Breast epithelium (tissue), 4 donors: ENCODE measurements at places on chromosomes 6 and 20. TPM values are rescaled to one million over a fixed set of nuclear protein-coding genes. Genes with fewer than 3 reads are reported as not detected.

GRCh38 chr20:4711511-4711910, 10.2 kb upstream of the PRND start:
- no peak for DNase-seq
- peaks cover 2% of the 10 kb centered on the region for H3K27me3 ChIP-seq
- H3K36me3 ChIP-seq = no peaks in the 10 kb centered on the region
- H3K4me3 ChIP-seq = no peak overlapping the region
- H3K4me1 ChIP-seq = no peaks in the 10 kb centered on the region
- H3K27ac ChIP-seq = no peak overlapping the region

Gene HFE
- total RNA-seq = 8.6 TPM

GRCh38 chr6:5671601-5672559, 334.8 kb downstream of the NRN1 start:
- H3K36me3 ChIP-seq = no peaks in the 10 kb centered on the region
- no peaks in the 10 kb centered on the region for H3K27me3 ChIP-seq
- DNase-seq = no peak
- no peak overlapping the region for H3K4me3 ChIP-seq
- no peaks in the 10 kb centered on the region for H3K4me1 ChIP-seq

DNA sequence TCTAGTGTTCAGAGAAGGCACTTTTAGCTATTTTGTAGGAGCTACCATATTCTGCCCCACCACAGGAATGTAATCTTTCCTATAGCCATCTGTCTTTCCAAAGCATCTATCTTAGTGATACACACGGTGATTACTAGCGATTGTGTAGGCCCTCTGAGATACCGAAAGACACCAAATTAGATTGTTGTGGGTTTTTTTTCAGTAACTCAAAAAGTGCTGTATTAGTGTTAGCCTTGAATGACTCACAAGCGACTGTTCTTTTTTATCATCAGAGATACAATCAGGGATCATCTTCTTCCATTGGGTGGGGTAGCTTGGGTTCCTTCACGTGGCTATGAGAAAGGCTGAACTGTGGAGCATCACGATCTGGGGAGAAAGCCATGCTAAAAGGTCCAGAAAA, 160.2 kb downstream of the MTFR2 start:
- H3K4me1 ChIP-seq = no peaks in the 10 kb centered on the region
- H3K36me3 ChIP-seq = no peaks in the 10 kb centered on the region

GRCh38 chr20:6888736-6889395, 121.4 kb downstream of the BMP2 start:
- no peak overlapping the region for H3K4me3 ChIP-seq
- no peaks in the 10 kb centered on the region for H3K36me3 ChIP-seq

DNA sequence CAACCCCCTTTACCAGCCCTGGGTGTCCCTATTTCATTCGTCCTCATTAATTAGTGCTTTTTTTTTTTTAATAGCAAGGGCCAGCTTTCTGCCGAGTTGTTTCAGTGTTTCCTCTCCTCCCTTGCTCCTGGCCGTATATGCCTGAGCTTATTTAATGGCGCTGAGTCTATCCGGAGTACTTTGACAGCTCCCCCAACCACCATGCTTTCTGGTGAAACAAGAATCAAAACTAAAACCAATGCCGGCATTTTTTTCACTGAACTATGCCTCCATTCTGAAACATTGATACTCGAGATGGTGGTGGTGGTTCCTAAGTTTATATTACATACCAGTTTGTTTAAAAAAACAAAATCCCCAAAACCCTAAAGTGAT, 1.2 kb downstream of the DCBLD1 start:
- peak overlapping the region; percentile 76 for H3K4me3 ChIP-seq
- DNase-seq = no peak
- no peaks in the 10 kb centered on the region for H3K27me3 ChIP-seq

DNA sequence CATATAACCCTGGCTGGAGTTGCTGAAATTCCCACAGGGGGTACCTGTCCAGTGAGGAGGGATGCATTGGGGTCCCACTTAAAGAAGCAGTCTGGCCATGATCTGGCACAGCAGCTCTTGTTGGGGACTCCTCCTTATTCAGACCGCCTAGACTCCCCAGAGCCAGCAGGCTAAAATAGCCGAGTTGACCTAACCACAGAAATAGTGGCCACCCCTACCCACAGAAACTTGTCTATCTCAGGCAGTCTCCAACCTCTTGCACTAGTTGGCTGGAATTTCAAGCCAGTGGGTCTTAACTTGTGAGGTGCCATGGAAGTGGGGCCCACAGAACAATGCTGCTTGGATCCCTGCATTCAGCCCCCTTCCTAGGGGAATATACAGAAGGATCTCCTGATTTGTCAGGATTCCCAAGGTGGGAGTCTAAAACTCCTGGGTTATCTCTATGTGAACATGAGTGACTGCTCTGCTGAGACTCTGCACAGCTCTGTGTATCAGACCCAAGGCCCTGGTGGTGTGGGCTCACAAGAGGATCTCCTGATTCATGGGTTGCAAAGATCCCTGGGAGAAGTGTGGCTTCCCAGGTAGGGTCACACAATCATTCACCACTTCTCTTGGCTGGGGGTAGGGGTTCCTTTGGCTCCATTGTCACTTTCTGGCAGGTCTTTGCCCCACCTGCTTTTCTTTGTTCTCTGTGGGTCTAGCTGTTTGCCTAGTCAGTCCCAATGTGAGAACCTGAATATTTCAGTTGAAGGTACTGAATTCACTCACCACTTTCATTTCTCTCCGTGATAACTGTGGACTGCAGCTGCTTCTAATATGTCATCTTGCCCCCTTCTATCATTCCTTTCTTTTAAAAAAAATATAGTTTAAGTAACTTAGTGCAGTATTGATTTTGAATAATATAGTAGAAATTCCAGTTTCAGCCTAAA, 65.5 kb upstream of the CLVS2 start:
- no peaks in the 10 kb centered on the region for H3K27me3 ChIP-seq
- no peaks in the 10 kb centered on the region for H3K36me3 ChIP-seq
- no peaks in the 10 kb centered on the region for H3K4me1 ChIP-seq
- no peak overlapping the region for H3K27ac ChIP-seq
- no peak overlapping the region for H3K4me3 ChIP-seq

GRCh38 chr6:108582618-108583017, 21.9 kb downstream of the FOXO3 start:
- no peaks in the 10 kb centered on the region for H3K36me3 ChIP-seq
- H3K4me1 ChIP-seq = peaks cover 58% of the 10 kb centered on the region

- no peaks in the 10 kb centered on the region for H3K36me3 ChIP-seq
- no peaks in the 10 kb centered on the region for H3K27me3 ChIP-seq
- peaks cover 38% of the 10 kb centered on the region for H3K4me1 ChIP-seq
- H3K4me3 ChIP-seq = no peak overlapping the region
- peak overlapping the region; percentile 82 for H3K27ac ChIP-seq
These were observed 96.9 kb downstream of the TCP11 start for GRCh38 chr6:35044145-35044745.

GRCh38 chr6:20340068-20340848, 61.4 kb upstream of the E2F3 start:
- H3K27ac ChIP-seq = no peak overlapping the region
- H3K27me3 ChIP-seq = no peaks in the 10 kb centered on the region
- no peaks in the 10 kb centered on the region for H3K4me1 ChIP-seq
- DNase-seq = no peak
- no peak overlapping the region for H3K4me3 ChIP-seq

DNA sequence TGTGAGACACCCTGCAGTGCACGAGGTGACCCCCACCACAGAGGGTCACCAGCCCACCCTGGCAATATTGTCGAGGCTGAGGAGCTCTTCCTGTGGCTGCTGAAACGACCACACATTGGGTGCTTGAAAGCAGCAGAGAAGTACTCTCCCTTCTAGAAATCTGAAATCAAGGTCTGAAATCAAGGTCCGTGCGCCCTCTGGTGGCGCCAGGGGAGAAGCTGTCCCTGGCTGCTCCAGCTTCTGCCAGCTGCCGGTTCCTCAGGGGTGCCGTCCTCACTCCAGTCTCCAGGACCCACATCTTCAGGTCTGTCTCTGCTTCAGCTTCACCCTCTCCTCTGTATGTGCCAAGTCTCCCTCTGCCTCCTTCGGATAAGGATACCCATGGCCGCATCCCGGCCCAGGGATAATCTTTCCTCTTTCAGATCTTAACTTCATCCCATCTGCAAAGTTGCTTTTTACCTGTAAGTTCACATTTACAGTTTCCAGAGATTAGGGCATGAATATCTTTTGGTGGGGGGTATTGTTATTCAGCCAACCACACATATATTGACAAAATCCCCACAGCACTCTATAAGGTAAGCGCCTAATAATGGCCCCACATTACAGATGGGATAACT, 108.3 kb upstream of the PHACTR3 start:
- no peak overlapping the region for H3K4me3 ChIP-seq
- no peaks in the 10 kb centered on the region for H3K27me3 ChIP-seq
- H3K4me1 ChIP-seq = no peaks in the 10 kb centered on the region
- no peak overlapping the region for H3K27ac ChIP-seq

- no peak overlapping the region for H3K27ac ChIP-seq
- DNase-seq = no peak
- no peak overlapping the region for H3K4me3 ChIP-seq
- no peaks in the 10 kb centered on the region for H3K27me3 ChIP-seq
- no peaks in the 10 kb centered on the region for H3K4me1 ChIP-seq
These were observed 68.2 kb downstream of the TBC1D7 start for GRCh38 chr6:13260101-13260598.

DNA sequence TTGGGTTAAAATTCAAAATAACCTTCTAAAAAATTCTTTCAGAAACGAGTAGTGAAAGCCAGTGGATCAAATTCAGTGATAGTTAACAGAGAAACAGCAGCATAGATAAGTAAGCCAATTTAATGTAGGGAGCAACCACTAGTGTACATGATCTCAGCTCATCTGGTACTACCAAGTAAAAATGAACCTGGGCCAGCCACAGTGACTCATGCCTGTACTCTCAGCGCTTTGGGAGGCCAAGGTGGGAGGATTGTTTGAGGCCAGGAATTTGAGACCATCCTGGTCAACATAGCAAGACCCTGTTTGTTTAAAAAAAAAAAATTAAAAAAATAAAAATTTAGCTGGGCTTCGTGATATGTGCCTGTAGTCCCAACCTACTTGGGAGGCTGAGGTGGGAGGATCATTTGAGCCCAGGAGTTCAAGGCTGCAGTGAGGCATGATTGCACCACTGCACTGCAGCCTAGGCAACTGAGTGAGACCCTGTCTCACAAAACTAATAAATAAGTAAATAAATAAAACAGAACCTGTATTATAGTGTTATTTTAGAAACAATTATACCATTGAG, 32.4 kb downstream of the CBFA2T2 start:
- no peaks in the 10 kb centered on the region for H3K4me1 ChIP-seq
- no peaks in the 10 kb centered on the region for H3K36me3 ChIP-seq
- H3K27ac ChIP-seq = no peak overlapping the region
- DNase-seq = no peak

DNA sequence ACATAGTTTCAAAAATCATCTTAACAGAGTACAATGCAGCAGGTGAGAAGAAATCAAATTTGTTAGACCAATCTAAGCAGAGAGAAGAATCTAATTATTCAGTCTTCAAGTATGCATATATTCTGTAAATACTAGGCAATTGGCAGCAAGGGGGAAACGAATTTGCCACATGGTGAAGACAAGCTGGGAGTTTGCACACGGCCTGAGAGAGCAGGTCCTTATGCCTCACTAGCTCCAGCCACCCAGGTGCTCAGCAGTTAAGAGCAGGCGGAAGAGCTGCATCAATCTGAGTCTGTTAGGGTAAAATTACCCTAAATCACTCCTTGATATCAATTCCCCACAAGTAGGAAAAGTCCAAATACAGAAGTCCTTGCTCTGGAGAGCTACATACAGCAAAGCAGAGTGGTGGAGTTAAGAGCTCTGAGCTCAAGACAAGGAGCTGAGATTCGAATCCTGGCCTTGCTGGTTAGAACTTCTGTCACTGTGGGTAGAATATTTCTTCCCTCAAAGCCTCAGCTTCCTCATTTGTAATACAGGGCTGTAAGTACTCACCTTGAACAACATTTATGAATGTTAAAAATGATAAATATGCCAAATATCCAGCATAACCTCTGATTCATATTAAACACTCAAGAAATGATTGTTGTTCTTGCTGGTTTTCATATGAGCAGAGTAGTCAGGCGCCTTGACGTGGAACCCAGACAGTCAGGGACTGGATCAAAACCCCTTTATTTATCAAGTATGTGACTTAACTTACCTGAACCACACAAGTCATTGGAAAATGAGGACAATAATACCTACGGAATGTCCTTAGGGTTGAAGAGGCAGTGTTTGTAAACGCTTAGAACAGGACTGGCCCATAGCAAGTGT, 444.2 kb downstream of the CDH26 start:
- DNase-seq = no peak
- no peak overlapping the region for H3K4me3 ChIP-seq
- no peaks in the 10 kb centered on the region for H3K4me1 ChIP-seq
- H3K27me3 ChIP-seq = no peaks in the 10 kb centered on the region
- H3K27ac ChIP-seq = no peak overlapping the region
- no peaks in the 10 kb centered on the region for H3K36me3 ChIP-seq

GRCh38 chr6:9126878-9127560, 691.7 kb upstream of the SLC35B3 start:
- H3K27me3 ChIP-seq = no peaks in the 10 kb centered on the region
- no peaks in the 10 kb centered on the region for H3K4me1 ChIP-seq
- H3K4me3 ChIP-seq = no peak overlapping the region
- no peak for DNase-seq

Gene DEF6
- total RNA-seq = 4.8 TPM

DNA sequence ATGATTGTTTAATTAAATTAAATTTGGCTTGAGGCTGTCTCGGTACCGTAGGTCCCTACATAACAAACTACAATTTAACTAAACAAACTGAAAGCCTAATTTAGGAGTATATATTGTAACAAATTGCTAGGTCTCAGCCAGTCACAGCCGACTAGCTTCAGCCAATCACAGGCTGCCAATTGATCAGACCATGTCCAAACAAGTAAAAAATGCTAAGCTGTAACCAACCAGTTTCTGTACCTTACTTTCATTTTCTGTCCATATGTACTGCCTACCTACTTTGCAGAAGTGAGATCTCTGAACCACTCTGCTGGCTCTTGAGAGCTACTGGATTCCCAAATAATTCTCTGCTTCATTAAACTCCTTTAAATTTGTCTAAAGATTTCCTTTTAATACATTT, 648.0 kb upstream of the GJE1 start:
- H3K36me3 ChIP-seq = no peaks in the 10 kb centered on the region
- H3K4me1 ChIP-seq = no peaks in the 10 kb centered on the region
- no peak overlapping the region for H3K27ac ChIP-seq
- H3K4me3 ChIP-seq = no peak overlapping the region
- DNase-seq = no peak
- H3K27me3 ChIP-seq = no peaks in the 10 kb centered on the region

GRCh38 chr6:43972913-43973300, 154.3 kb downstream of the MRPL14 start:
- H3K27me3 ChIP-seq = no peaks in the 10 kb centered on the region
- no peaks in the 10 kb centered on the region for H3K36me3 ChIP-seq
- DNase-seq = peak; percentile 84
- peaks cover 9% of the 10 kb centered on the region for H3K4me1 ChIP-seq
- H3K27ac ChIP-seq = peak overlapping the region; percentile 74
- H3K4me3 ChIP-seq = no peak overlapping the region

DNA sequence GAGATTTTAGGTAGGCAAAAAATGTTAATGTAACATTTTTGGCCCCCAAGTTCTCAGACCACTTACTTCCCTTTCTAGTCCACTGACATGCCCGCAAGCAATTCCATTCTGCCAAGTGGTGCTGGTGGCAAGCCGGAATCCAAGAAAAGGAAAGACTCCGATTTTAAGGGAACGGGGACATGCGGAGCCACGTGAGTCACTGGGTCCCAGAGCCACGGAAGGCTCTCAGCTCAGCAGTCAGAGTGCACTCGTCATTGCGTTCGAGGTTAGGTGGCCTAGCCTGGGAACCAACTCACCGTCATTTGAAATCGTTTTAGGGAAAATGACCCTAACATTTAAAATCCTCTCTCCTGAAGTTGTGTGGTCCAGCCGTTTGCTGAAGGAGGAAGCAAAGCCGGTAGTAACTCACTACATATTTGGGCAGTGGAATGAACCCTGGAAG, 711 bp upstream of the SIRT5 start:
- no peaks in the 10 kb centered on the region for H3K27me3 ChIP-seq
- peak overlapping the region; percentile 97 for H3K27ac ChIP-seq
- H3K4me3 ChIP-seq = peak overlapping the region; percentile 84
